ENCODE measurements at places on chromosomes 6 and 20.

- DNase-seq = no peak
Measured at GRCh38 chr6:85462673-85463072, 12.8 kb downstream of the NT5E start.

DNA sequence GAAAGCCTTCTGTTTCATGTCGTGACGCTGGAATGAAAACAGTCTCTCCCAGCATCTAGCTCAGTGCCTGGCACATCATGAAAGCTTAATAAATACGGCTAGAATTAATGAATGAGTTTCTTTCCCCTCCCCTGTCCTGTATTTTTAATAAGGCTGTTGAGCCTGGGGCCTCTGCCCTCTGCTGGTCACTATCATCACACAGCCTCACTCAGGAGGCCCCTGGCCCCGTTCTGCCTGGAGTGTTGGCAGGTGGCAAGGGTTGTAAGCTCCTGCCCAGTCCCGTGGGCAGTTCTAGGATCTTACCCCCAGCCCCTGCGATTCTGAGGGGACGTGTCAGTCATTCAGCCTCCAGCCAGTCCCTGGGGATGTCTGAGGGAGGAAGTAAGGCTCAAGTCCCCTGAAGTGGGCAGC, 41.4 kb downstream of the PHACTR3 start:
- DNase-seq = no peak

GRCh38 chr6:159727717-159728445, 575 bp downstream of the WTAP start:
- DNase-seq = no peak

DNA sequence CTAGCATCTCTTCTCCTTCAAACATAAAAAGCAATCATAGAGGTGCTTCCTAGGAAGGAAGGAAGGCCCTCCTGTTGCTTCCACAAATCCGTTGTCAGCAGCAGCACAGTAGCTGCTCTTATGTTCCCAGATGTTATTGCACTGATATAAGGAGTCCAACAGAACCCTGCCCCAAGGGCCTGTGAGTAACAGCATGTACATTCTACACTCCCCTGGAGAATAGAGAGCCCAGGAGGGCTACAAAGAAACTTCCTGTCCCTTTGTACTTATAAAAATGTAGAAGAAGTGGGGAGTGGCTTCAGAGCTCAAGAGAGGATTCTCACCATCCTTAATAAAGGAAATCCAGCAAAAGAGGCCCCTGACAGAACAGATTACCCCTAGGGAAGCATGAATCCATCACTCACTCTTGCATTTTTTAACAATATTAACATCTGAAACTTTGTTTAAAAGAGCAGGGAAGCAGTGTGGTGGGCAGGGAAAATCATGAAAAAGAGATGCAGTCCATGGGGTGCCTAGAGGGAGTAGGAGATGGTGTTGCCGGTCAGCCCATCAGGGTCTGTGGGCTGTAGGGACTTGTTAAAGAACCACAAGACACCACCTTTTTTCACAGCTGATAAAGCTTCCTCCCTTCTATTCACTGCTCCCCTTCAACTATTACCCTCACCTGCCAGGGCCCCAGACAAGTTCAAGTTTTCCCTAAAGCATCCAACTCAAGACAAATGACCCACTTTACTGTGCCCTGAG, 104.5 kb upstream of the ADGRF1 start:
- DNase-seq = no peak

GRCh38 chr6:17207281-17207680, 73.9 kb upstream of the RBM24 start:
- no peak for DNase-seq

GRCh38 chr6:6405031-6405430, 84.6 kb upstream of the F13A1 start:
- no peak for DNase-seq

Data from inflammatory macrophage treated with lipopolysaccharide for 4 hours (primary cell).